Naive thymus-derived CD8-positive, alpha-beta T cell (primary cell): ENCODE measurements at places on chromosomes 3 and 15. TPM values are rescaled to one million over a fixed set of nuclear protein-coding genes. Genes with fewer than 3 reads are reported as not detected.

The VWA5B2 gene
- not detected for total RNA-seq

The SAMMSON gene
- total RNA-seq, result not detected

The GOLGA8T gene
- total RNA-seq, result not detected

The ZNF619 gene
- 14.2 TPM for total RNA-seq

GRCh38 chr3:143507735-143508580 is 340.3 kb downstream of the SLC9A9 start:
- DNase-seq, result no peak
- H3K27me3 ChIP-seq, result no peaks in the 10 kb centered on the region
- H3K27ac ChIP-seq, result no peak overlapping the region
- no peak overlapping the region for H3K4me3 ChIP-seq
- peaks cover 4% of the 10 kb centered on the region for H3K4me1 ChIP-seq

DNA sequence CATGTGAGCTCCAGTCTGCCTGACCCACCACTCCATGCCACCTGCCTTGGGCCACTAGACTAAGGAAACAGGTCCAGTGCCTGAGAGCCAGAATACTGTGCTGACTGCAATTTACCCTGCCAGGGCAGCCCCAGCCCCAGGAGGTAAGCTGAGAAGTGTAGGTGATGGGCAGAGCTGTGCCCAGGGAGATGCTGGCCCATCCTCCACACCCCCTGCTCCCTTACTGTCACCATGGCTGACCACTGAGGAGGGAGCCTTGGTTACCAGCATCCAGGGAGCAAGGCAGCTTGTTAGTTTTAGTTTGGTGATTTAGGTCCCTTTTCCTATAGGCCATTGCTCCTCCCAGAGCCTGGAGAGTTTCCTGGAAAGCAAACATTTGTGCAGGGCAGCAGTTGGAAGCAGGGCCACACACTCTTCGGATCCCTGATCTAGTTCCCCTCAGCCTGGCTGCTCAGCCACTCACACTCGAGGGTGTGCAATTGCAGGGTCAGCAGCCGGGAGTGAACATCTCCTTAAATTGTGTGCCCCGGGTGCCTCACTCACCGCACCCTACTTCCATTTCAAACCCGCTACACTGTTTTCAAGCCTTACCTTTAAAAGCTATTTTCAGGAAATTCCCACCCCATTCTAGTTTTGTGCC is 2.0 kb downstream of the GALNT15 start:
- H3K27ac ChIP-seq, result no peak overlapping the region
- no peak for DNase-seq
- peaks cover 5% of the 10 kb centered on the region for H3K4me1 ChIP-seq
- H3K4me3 ChIP-seq, result no peak overlapping the region
- peaks cover 14% of the 10 kb centered on the region for H3K27me3 ChIP-seq

DNA sequence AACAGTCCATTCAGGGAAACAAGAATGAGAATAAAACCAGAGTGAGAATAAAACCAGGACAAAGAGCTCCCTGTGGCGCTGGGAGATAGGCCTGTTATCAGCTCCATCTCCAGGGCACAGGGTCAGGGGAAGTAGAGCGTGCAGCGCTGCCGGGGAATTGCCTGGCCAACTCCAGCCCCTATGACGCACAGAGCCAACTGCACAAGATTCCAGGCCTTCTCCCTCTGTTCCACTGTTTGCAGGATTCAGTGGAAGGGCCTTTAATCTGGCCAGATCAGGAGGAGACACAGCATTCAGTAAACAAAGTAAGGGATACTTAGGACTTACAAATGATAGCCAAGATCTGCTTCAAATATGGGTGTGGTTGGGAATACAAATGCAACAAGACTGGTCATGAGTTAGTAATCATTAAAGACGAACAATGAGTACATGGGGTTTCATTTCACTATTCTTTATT is 49.4 kb downstream of the ITGB5 start:
- no peak overlapping the region for H3K4me3 ChIP-seq
- DNase-seq, result no peak
- no peaks in the 10 kb centered on the region for H3K36me3 ChIP-seq
- H3K27me3 ChIP-seq, result peaks cover 15% of the 10 kb centered on the region
- H3K4me1 ChIP-seq, result peaks cover 15% of the 10 kb centered on the region
